ENCODE measurements at places on chromosomes 16 and 17.

DNA sequence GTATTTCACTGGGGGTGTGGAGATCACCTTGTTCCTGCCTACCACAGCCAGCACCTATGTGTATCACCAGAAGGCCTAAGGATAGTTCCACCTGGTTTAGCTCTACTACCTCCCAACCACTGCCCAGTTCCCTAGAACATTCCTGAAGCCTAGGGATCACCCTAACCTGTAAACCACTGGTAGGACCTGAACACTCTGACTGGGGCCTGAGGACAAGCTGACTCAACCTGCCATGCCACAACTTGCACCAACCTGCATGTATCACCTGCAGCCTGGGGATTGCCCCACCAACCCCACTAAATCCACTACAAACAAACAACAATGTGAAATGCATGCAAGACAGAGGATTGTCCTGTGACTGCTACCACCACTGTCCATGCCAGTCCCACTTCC lies 128.1 kb downstream of the KIF2B start:
- DNase-seq, result no peak

DNA sequence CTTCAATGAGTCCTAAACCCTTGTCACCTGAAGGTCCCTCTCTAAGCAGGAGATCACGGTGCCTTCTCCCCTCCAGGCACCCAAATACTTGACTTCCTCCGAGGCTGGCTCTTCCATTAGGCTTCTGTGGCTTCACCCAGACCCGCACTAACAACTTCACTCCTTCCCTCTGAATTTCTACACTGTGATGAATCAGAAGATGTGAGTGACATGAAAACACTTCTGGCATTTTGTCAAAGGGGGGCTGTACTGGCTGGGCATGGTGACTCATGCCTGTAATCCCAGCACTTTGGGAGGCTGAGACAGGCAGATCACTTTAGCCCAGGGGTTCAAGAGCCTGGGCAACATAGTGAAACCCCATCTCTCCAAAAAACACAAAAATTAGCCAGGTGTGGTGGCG lies 72.6 kb upstream of the CNEP1R1 start:
- DNase-seq, result no peak

DNA sequence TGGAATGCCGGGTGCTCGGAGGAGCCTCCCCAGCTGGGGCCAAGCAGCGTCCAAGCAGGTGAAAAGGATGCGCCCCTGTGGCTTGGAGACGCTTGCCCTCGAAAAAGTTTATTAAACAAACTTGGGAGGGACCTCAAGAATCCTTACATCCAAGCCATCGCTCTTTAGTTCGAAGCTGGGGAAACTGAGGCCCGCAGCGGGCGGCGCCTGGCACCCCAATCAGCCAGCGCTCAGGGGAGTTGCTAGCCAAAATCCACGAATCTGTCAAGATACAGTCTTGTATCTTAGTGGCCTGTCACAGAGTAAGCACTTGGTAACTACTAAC lies 553 bp upstream of the B9D1 start:
- no peak for DNase-seq

DNA sequence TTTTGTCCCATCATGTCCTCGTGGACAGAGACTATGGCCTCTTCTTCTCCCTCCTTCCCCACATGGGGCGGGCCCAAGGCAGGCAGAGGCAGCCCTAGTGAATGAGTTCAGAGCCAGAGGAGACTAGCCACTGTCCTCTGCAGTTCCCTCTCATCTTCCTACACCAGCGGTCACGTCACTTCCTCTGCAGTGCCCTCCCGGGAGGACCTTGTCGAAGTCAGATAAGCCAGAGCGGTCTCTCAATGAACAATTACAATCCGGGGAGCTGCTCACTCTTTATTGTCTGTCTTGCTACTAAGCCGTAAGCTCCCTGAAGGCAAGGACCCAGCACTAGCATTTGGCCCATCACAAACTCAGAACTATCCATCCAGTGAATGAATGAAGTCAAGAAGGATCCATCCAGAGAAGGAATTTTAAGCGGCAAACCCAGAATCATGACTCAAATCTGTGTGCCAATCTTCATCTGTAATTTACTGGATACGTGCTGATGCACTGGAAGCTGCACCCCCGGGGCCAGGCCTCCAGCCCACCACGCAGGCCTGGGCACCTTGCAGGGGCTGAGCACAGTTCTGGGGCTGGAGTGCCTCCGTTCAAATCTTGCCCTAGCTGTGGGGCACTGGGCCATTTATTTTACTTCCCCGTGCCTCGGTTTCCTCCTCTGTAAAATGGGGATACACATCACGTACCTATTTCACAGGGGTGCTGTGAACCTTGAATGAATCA lies 18.1 kb downstream of the ZNF423 start:
- no peak for DNase-seq

DNA sequence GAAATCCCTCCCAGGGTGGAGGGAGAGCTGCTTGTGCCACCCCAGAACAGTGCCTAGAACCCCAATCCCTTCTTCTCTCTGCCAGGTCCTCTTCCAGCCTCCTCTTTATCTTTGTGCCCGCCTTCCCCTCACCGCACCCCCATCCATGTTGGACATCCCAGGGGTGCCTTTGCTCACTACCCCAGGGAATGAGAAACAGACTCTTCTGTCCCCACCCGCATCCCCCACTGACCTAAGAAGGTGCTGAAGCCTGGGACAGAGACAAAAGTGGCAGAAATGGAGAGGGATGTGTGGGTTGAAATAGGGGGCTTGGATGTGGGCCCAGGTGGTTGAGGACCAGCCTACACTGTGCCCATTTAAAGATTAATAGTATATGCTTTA lies 17.0 kb downstream of the ALOX15B start:
- DNase-seq, result no peak

Data from GM12864 (cell line).